ENCODE measurements at places on chromosomes 1 and 21.

- no peak for DNase-seq
These were observed 881.3 kb upstream of the ADGRL2 start for GRCh38 chr1:80919426-80919825.

DNA sequence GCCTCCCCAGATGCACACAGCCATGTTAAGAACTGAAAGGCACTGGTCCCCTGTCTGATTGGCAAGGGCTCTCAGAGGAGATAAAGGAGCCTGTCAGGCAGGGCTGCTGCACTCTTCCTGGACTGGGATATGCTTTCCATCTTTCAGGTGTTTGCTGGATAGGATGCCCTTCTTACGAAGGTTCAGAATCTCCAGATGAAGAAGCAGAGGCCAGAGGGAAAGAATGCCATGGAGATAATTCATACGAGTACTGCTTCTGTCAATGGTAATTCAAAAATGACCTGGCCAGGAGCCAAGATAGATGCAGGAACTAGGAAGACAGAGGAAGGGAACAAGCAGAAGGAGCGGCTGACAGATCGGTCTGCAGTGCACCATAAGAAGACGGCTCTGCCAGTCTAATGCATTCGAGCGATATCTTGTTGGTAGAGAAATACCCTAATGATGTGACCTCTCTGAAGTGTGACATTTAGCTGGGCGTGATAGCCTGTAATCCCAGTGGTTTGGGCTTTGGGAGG is 16.6 kb upstream of the ATP2B4 start:
- no peak for DNase-seq

DNA sequence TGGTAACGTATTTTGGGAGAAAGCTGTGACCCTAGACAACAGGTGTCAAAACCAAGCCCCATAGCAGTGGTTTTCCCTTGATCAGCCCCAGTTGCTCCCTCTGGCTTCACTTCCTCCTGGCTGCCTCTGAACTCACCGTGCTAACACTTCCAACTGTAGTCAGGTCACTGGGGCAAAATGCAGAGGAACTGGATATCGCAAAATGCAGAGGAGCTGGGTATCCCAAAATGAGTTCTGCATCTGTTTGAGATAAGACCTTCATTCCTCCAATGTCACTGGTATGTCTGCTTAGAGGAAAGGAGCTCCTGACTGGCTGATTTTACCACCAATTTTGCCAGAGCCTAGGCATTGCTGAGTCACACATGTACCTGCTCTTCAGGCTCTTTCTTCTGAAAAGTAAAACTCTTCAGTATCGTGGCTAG is 19.6 kb upstream of the TACSTD2 start:
- no peak for DNase-seq

- no peak for DNase-seq
These were observed 19.9 kb downstream of the PLA2G4A start for GRCh38 chr1:186848509-186849130.

DNA sequence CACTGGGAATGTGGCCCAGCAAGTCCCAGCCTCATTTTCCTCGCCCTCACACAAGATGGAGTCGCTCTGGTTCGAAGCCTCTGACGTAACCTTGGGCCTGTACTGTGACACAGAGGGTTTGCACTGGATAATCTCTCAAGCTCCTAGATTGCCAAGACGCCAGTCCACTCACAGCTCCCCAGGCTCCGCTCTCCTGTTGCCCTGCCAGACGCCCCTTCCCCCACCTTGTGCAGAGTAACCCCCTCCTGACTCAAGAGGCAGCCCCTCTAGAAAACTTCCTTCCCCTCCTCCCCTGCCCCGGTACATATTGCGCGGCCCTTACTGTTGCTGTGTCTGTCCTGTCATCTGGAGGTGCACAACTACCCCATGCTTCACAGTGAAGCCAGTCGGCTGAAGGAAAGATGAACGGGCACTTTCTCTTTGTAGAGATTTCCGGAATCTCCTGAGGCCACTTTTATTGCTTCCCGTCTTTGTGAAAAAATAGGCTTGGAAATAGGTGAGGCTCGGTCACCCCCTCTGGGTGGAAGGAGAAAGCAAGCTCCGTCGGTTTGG is 981 bp upstream of the KIAA1614 start:
- DNase-seq: peak; percentile 14

DNA sequence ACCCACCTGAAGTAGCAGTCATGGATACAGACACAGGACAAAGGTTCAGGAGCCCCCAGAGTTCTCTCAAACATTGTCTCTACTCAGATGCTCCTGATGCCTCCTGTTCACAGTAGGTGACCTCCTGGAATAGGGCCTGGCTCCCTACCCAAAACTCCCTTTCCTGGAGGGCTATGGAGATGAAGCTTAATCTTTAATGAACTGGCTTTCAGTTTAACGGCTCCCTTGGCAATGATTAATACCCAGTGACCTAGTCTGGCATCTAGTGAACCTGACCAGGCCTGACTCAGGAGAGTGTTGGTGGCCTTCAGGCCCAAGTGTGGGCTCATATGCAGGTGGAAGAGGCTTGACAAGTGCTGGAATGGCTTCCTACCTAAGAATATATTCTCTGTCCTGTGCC is 65.2 kb upstream of the TRABD2B start:
- DNase-seq: no peak

DNA sequence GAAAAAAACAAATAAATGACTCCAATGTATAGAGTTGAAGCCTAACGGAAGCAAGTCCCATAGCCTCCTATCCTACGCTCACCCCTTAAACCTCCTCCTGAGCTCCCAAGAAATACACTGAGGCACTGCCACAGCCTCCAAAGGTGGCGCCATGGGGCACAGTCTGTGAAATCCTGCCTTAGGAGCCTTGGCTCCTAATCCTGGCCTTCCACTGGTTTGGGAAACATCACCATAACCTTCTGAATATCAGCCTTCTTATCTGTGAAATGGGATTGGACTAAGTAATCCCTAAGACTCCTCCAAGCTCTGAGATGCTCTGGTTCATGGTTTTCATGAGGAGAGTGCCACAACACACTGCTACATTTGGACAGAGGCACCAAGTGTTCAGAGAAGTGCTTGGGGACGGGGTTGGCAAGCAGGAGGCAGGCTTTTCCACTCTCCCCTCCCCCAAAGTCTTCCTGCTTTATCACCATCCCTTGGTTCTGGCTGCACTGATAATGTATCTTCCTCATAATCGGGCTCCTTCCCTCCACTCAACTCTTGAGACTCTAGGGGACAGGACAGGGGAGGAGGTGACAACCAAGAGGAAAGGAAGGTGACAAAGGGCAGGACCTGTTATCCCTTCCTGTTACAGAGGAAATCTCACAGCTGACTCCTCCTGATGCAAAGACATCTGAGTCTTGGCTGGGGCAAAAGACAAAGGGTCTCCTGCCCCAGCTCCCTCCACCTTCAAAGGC is 2.7 kb downstream of the SLAMF7 start:
- no peak for DNase-seq

DNA sequence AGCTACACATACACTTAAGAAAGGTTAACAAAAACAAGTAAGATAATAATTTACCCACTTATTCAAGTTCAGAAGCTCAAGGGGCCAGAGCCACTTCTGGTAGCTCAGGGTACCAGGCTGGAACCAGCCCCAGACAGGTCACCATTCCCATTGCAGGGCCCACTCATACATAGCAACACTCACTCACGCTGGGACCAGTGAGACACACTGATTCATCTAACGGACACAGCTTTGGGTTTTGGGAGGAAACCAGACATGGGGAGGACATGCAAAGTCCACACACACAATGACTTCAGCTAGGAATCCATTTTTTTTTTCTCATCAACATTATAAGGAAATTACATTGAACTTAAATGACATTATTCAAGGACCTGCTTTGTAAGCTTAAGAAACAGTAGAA is 169.1 kb downstream of the ZC3H11B start:
- DNase-seq: no peak

- no peak for DNase-seq
These were observed 54.2 kb downstream of the DNTTIP2 start for GRCh38 chr1:93824834-93825233.

DNA sequence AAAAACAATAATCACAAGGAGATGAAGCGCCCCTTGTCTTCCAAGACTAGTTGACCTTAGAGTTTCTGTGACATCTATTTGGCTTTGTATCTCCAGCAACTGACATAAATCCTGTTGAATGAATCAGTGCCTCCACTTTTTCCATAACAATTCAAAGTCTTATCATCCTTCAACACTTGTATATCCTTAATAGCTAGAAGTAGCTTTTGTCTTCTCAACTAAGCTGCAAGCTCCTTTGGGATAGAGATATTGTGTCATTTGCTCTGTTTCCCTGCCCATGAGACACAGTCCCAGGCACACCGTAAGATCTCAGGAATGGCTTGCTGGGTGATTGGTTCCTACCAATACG is 5.7 kb downstream of the PIGR start:
- DNase-seq: no peak

Data from D721Med (cell line).